ENCODE measurements at places on chromosomes 11 and 22.
A peak's percentile ranks its signal among the peaks of the same experiment; 100 is the strongest.

DNA sequence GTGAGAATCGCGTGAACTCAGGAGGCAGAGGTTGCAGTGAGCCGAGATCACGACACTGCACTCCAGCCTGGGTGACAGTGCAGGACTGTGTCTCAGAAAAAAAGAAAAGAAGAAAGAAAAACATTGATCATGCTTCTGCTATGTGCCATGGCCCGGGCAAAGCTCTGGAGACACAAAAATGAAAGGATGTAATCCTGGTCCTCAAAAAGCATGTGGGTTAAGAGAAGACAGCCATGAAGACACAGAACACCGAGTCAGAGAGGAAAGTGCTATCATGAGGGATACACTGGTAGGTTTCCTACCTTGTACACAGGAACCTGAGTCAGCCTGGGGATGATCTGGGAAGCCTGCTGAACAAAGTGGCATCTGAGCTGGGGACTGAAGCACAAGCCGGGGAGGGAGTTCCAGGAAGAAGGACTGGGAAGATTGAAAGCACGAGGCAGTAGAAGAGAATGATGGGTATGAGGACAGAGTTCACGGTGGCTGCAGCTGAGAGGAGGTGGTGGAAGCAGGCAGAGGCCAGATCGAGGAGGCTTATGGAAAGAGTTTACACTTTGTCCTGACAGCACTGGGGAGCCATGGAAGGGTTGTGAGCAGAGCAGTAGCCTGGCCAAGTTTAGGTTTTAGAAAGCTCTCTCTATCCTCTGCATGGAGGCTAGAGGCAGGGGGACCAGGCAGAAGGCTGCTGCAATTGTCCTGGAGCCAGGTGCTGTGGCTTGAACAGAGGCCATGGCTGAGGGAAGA is 9.9 kb upstream of the MAFF start:
- no peak for DNase-seq

DNA sequence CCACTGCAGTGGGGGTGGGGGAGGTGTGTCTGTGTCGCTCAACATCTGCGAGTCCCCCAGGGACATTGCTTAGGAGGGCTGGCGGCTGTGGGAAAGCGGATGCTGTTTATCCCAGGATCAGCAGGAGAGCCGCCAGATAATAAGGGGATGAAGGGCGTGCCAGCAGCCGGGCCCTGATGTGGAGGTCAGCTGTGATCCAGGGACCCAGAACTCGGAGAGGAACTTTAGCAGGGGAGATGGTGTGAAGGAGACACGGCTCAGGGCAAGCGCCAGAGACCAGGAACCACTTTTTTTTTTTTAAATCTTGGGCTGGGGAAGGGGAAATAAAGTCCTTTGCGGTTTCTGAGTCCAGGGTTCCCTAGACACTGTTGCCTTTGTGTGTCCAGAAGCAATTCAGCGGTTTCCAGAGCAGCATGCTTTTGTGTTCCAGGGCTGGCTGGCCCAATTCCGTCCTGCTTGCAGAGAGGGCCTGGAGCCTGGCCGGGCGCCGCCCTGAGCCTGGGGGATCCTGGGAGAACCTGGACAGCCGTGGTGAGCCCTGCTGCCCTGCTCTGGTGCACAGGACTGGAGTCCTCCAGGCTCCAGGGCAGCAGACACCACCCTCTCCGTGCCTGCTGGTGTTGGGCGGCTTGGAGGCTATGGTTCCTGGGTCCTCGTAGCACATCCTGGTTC is at the start of gene GRAMD4:
GRAMD4 (plus strand) TSS at position 557 of the 672 bp plus-strand sequence. CDS start 6,414 bp downstream, outside the sequence.
- no peak for DNase-seq

- DNase-seq, result no peak
Measured at GRCh38 chr11:69166218-69167115, 10.7 kb downstream of the SMIM38 start.

DNA sequence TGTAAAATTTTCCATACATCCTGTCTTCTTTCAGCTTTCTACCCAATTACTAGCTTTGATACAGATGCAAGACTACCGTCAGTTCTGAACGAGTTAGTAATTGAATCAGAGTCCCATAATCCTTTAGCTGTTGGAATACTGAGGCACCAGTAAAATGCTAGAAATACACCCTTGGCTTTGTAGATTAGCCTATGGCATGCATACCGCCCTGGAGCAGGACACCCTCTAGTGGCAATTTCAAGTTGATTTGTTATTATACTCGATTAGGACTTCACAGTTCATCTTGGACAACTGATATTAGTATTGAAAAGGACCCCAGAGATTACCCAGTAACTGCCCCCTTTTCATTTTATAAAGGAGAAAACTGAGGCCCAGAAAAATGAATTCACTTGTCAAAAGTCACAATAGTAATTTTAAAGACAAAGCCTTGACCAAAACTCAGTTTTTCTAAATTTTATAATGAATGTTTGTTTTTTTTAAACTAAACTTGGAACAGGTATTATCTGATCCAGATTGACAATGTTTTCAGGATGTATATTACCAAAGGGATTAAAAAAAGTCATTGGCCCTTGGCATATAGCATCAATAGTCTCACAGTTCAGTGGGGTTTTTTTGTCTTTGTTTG is 72.6 kb downstream of the HIPK3 start:
- peak; percentile 21 for DNase-seq

- DNase-seq, result peak; percentile 68
Measured at GRCh38 chr11:12331239-12331874, 46.0 kb upstream of the PARVA start.
